MM.1S (cell line): ENCODE measurements at places on chromosomes 13 and 19.

- H3K27ac ChIP-seq, result no peak overlapping the region
- H3K27me3 ChIP-seq, result no peaks in the 10 kb centered on the region
- H3K4me1 ChIP-seq, result no peaks in the 10 kb centered on the region
- H3K4me3 ChIP-seq, result no peak overlapping the region
- DNase-seq, result no peak
Measured at GRCh38 chr13:32234914-32235313, 80.2 kb downstream of the ZAR1L start.

DNA sequence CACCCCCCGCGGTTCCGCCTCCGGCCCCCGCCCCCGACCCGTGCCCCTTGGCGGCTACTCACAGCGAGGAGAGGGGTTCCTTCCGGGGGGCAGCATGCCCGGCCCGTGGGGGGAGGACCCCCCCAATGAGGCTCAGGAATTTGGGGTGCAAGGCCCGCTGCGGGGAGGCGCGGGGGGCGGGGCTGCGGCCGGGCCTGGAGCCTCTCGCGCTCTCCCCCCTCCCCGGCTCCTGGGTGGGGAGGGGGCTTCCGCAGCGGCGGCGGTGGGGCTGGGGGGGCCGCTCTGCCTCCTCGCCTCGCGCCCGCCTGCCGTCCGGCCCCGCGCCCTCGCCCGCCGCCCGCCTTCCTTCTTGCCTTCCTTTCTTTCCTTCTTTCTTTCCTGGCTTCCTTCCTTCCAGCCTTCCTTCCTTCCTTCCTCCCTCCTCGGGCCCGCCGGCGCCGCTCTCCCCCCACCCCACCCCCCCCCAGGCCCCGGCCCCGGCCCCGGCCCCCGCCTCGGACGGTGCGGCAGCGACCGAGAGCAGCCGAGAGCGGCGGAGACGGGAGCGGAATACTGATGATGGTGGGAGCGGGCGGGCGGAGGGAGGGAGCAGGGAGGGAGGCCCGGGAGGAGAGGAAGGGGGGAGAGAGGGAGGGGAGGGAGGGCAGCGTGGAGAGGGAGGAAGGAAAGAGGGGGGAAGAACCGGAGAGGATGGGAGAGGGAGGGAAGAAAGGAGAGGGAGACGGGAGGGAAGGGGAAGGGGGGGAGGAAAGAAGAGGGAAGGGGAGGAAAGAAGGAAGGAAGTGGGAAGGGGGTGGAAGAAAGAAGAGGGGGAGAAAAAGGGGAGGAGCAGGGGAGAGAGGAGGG is at the start of gene LRRC4B:
Gene LRRC4B (minus strand): TSS at position 554 of the 846 bp plus-strand sequence. CDS start 19,597 bp downstream, outside the sequence.
- H3K4me1 ChIP-seq, result no peaks in the 10 kb centered on the region
- H3K36me3 ChIP-seq, result no peaks in the 10 kb centered on the region
- no peak within 1 kb of the TSS for H3K4me3 ChIP-seq
- peaks cover 82% of the 10 kb centered on the region for H3K27me3 ChIP-seq
- DNase-seq, result no peak

GRCh38 chr13:79986890-79987289 is 354.0 kb downstream of the SPRY2 start:
- no peak for DNase-seq
- no peaks in the 10 kb centered on the region for H3K36me3 ChIP-seq
- H3K4me1 ChIP-seq, result no peaks in the 10 kb centered on the region

DNA sequence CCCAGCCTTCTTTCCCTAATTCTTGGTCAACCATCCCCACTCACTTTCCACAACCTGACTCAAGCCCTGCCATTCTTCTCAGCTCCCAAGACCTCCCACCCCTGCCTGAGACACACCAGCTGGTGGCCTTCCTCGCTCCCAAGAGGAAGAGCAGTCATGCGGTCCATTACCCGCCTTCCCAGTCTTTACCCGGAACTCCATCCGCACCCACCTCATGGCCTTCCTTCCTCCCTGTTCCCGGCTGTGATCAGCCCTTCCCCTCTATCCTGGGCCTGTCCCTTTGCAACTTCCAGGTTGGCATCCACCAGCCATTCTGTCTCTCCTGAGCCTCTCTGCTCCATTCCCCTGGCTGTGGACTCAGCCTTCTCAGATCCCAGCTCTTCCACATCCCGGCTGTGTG is 18.6 kb upstream of the INSR start:
- no peak for DNase-seq
- H3K27me3 ChIP-seq, result no peaks in the 10 kb centered on the region
- H3K27ac ChIP-seq, result no peak overlapping the region
- no peaks in the 10 kb centered on the region for H3K4me1 ChIP-seq

DNA sequence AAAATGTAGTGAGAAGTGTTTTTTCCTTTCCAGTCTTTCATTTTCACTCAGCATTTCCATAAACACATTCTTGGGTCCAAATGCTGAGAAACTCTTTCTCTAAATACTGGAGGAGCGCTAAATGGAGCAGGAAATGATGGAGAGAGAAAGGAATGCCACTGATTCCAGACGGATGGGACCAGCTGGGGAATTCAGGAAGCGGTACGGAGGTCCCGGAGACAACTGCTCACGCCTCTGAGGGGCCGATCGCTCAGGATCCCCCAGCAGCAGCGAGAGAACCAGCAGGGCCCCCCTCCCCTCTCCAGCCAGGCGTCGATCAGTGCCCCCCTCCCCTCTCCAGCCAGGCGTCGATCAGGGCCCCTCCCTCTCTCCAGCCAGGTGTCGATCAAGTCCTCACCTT is 13.2 kb downstream of the RASA3 start:
- no peak for DNase-seq
- no peak overlapping the region for H3K27ac ChIP-seq
- no peak overlapping the region for H3K4me3 ChIP-seq
- no peaks in the 10 kb centered on the region for H3K27me3 ChIP-seq

DNA sequence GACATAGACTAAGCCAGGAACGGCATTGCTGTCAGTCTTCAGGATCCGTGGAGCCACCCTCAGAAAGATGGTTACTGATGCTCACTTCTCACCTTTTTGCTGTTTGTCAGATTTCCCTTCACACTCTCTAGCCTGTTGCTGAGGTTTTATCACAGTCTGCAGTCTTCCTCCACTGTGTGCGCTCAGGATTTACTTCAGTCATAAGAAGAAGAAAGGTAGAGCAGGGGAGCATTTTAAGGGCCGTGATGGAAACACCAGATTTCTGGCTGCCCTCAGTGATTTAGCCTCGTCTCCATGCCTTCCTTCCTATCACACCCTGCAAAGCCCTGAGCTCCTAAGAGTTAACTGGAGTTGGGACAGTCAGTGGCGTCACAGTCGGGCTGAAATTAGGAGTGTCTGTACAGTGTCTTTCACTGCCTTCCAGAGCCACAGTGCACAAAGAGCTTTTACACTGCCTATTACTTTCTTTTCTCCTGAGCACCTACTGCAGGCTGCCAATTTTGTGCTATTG is 60.0 kb upstream of the GPR183 start:
- no peak for DNase-seq
- no peaks in the 10 kb centered on the region for H3K36me3 ChIP-seq
- H3K27ac ChIP-seq, result no peak overlapping the region

- H3K27me3 ChIP-seq, result peaks cover 81% of the 10 kb centered on the region
- DNase-seq, result no peak
- no peak overlapping the region for H3K4me3 ChIP-seq
- H3K36me3 ChIP-seq, result no peaks in the 10 kb centered on the region
- no peak overlapping the region for H3K27ac ChIP-seq
Measured at GRCh38 chr19:343451-343931, 1.1 kb downstream of the MIER2 start.

- no peak overlapping the region for H3K27ac ChIP-seq
- no peaks in the 10 kb centered on the region for H3K27me3 ChIP-seq
- H3K4me1 ChIP-seq, result no peaks in the 10 kb centered on the region
- DNase-seq, result no peak
- H3K4me3 ChIP-seq, result no peak overlapping the region
Measured at GRCh38 chr13:75621147-75621546, 15.0 kb upstream of the LMO7 start.

GRCh38 chr13:46580362-46580839 is 27.4 kb downstream of the LRCH1 start:
- no peak overlapping the region for H3K27ac ChIP-seq
- DNase-seq, result no peak
- H3K27me3 ChIP-seq, result no peaks in the 10 kb centered on the region
- no peaks in the 10 kb centered on the region for H3K4me1 ChIP-seq

- no peaks in the 10 kb centered on the region for H3K27me3 ChIP-seq
- H3K4me1 ChIP-seq, result no peaks in the 10 kb centered on the region
- no peak overlapping the region for H3K4me3 ChIP-seq
- H3K36me3 ChIP-seq, result no peaks in the 10 kb centered on the region
- H3K27ac ChIP-seq, result no peak overlapping the region
Measured at GRCh38 chr13:106029676-106030290, 505.7 kb downstream of the EFNB2 start.

GRCh38 chr19:2180881-2181632 is 17.3 kb downstream of the DOT1L start:
- 0 out of 2 replicates have a peak, but pooled peaks cover 3% of the 10 kb centered on the region for H3K36me3 ChIP-seq
- no peak overlapping the region for H3K4me3 ChIP-seq
- H3K4me1 ChIP-seq, result peaks cover 4% of the 10 kb centered on the region; the same call in 1 of the 2 replicates
- no peak overlapping the region for H3K27ac ChIP-seq
- no peaks in the 10 kb centered on the region for H3K27me3 ChIP-seq

- no peaks in the 10 kb centered on the region for H3K36me3 ChIP-seq
- peaks cover 9% of the 10 kb centered on the region for H3K4me1 ChIP-seq
- no peak for DNase-seq
- H3K4me3 ChIP-seq, result no peak overlapping the region
- H3K27ac ChIP-seq, result no peak overlapping the region
Measured at GRCh38 chr13:109776575-109776974, 9.8 kb downstream of the IRS2 start.

DNA sequence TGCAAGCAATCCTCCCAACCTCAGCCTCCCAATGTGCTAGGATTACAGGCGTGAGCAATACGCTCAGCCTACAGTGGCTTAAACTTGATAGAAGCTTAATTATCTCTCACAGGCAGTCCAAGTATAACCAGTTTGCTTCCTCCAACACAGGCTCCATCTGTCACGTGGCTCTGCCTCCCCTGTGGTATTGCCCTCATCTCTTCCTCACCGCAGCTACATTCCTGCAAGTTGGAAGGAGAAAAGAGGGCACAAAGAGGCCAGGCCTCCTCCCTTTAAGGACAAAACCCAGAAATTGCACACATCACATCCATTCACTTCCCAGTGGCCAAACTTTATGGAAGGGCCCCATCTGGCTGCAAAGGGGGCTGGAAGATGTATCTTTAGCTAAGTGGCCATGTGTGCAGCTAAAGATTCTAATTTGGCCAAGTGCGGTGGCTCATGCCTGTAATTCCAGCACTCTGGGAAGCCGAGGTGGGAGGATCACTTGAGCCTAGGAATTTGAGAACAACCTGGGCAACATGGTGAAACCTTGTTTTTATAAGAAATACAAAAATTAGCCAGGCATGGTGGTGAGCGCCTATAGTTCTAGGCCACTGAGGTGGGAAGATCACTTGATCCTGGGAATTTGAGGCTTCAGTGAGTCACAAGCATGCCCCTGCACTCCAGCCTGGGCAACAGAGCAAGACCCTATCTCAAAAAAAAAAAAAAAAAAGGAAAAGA is 3.1 kb upstream of the SDHAF1 start:
- no peak for DNase-seq
- H3K4me1 ChIP-seq, result peaks cover 9% of the 10 kb centered on the region
- no peak overlapping the region for H3K27ac ChIP-seq
- H3K4me3 ChIP-seq, result no peak overlapping the region
- no peaks in the 10 kb centered on the region for H3K36me3 ChIP-seq

- no peak for DNase-seq
- no peaks in the 10 kb centered on the region for H3K27me3 ChIP-seq
- H3K4me3 ChIP-seq, result no peak overlapping the region
- H3K36me3 ChIP-seq, result no peaks in the 10 kb centered on the region
Measured at GRCh38 chr13:39311619-39312018, 273.4 kb downstream of the NHLRC3 start.

- no peak for DNase-seq
- no peaks in the 10 kb centered on the region for H3K4me1 ChIP-seq
- no peaks in the 10 kb centered on the region for H3K36me3 ChIP-seq
- H3K27ac ChIP-seq, result no peak within 1 kb of the TSS
- H3K4me3 ChIP-seq, result no peak within 1 kb of the TSS
- H3K27me3 ChIP-seq, result peaks cover 86% of the 10 kb centered on the region
Measured at GRCh38 chr19:54312436-54313377, at the start of gene LILRA5. TSS of gene LILRA5 (minus strand) at chr19:54313166. CDS start at chr19:54313019, 147 bp downstream.

- H3K36me3 ChIP-seq, result no peaks in the 10 kb centered on the region
- H3K4me1 ChIP-seq, result peaks cover 5% of the 10 kb centered on the region
- no peak overlapping the region for H3K4me3 ChIP-seq
- no peaks in the 10 kb centered on the region for H3K27me3 ChIP-seq
- H3K27ac ChIP-seq, result no peak overlapping the region
Measured at GRCh38 chr19:58562122-58563033, 4.0 kb upstream of the UBE2M start.

- no peaks in the 10 kb centered on the region for H3K36me3 ChIP-seq
- H3K27ac ChIP-seq, result no peak overlapping the region
- no peak overlapping the region for H3K4me3 ChIP-seq
- H3K27me3 ChIP-seq, result peaks cover 48% of the 10 kb centered on the region
- no peaks in the 10 kb centered on the region for H3K4me1 ChIP-seq
Measured at GRCh38 chr19:17441241-17442021, 7.0 kb downstream of the TMEM221 start.

- H3K27ac ChIP-seq, result no peak overlapping the region
- H3K4me1 ChIP-seq, result no peaks in the 10 kb centered on the region
- no peak for DNase-seq
- no peak overlapping the region for H3K4me3 ChIP-seq
Measured at GRCh38 chr19:33299051-33299688, 3.2 kb downstream of the CEBPA start.

DNA sequence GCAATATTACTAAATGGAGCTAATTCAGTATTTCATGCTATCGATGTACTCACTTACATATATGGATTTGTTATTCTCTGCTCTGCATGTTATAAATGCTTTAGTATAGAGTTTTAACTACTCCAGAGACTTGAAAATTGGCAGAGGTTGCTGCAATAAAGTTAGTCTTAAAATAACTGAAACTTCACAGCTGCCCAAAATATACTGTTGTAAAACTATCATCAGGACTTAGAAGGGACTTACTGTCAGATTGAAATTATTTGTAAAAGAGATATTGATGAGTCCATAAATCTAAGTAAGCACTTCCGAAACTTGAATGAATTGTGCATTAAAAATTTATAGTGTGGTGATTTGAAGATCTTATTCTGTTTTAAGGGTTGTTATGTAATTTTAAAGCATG is 1178.2 kb upstream of the PCDH20 start:
- H3K4me3 ChIP-seq, result no peak overlapping the region
- no peaks in the 10 kb centered on the region for H3K4me1 ChIP-seq
- DNase-seq, result no peak
- H3K27me3 ChIP-seq, result no peaks in the 10 kb centered on the region
- H3K27ac ChIP-seq, result no peak overlapping the region

GRCh38 chr19:11578258-11579142 is 1.1 kb upstream of the ACP5 start:
- no peak for DNase-seq
- H3K4me1 ChIP-seq, result peaks cover 10% of the 10 kb centered on the region
- no peaks in the 10 kb centered on the region; the same call in 1 of the 2 replicates for H3K27me3 ChIP-seq
- no peak overlapping the region for H3K4me3 ChIP-seq
- H3K27ac ChIP-seq, result no peak overlapping the region

- no peaks in the 10 kb centered on the region for H3K27me3 ChIP-seq
- peak overlapping the region; percentile 77 for H3K4me3 ChIP-seq
- H3K36me3 ChIP-seq, result no peaks in the 10 kb centered on the region
- DNase-seq, result peak; percentile 33
- peak overlapping the region; percentile 68; the same call in 1 of the 2 replicates for H3K27ac ChIP-seq
- H3K4me1 ChIP-seq, result no peaks in the 10 kb centered on the region
Measured at GRCh38 chr13:21458451-21458812, 671 bp downstream of the ZDHHC20 start.

GRCh38 chr19:4976401-4977298 is 7.7 kb downstream of the KDM4B start:
- H3K36me3 ChIP-seq, result peaks cover 10% of the 10 kb centered on the region; the same call in 1 of the 2 replicates
- no peak overlapping the region for H3K27ac ChIP-seq
- no peaks in the 10 kb centered on the region for H3K4me1 ChIP-seq
- no peaks in the 10 kb centered on the region for H3K27me3 ChIP-seq
